ENCODE measurements at places on chromosomes 6 and 20.

DNA sequence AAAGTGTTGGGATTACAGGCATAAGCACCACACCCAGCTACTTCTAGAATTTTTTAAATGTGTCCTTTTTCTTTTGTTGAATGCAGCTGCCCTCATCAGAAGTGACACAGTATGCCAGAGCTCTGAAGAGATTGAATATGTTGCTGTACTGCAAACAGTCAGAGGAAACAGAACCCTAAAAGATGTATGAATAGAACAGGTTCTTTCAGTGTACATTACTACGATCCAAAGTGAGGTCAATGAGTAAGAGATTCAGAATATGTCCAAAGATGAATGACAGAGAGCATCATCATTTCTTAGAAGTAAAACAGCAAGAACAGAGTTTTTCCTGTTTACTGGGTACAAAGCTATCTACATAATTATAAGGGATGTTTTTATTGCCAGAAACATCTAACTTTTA is 268.5 kb downstream of the NRN1 start:
- no peak for DNase-seq

DNA sequence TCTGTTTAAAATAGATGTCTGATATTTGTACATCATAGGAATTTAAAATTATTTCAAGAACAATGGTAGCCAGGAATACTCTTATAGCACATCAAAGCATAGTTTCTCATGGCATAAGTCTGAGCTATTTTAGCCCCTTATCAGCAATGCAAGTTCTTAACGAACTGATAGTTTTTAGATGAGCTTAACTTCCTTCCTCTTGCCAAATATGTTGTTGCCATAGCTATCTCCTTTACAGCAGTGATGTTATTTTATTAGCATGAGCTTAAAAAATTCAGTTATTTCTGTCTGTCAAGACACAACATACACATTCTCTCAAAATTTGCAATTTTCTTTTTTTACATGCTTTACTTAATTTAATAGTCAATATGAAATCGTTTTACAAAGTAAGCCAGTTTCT is 867.2 kb downstream of the PHF3 start:
- DNase-seq, result no peak

DNA sequence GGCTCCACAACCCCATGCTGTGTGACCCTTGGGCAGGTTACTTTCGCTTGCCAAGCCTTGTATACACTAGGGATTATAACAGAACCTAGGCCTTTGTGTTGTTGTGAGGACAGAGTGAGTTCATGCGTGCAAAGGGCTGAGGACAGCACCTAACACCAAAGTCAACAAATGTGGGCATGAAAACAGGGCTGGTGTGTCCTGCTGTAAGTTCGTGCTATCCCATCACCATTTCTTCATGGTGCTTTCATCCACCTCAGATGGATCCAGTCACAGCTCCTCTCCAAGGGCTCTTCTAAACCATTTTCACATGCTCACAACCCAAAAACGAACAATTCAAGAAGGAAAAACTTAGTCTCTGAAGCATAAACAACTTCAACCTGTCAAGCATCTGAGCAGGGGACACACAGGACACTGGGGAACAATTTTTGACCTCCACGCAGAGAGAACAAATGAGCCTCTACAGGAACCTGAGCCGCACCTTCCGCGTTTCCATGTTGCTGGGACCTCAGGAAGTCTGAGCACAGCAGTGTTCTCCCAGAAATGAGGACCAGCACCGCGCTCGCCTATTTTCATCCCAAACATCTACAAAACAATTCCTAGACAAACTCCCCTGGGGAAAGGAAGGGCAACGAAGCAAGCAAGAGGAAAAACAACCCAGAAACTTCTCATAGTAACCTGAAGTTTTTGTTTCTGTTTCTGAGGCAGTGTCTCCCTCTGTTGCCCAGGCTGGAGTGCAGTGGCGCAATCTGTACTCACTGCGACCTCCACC is 3.1 kb downstream of the LRP11 start:
- no peak for DNase-seq

GRCh38 chr6:43742931-43743632 is 26.9 kb upstream of the VEGFA start:
- no peak for DNase-seq

DNA sequence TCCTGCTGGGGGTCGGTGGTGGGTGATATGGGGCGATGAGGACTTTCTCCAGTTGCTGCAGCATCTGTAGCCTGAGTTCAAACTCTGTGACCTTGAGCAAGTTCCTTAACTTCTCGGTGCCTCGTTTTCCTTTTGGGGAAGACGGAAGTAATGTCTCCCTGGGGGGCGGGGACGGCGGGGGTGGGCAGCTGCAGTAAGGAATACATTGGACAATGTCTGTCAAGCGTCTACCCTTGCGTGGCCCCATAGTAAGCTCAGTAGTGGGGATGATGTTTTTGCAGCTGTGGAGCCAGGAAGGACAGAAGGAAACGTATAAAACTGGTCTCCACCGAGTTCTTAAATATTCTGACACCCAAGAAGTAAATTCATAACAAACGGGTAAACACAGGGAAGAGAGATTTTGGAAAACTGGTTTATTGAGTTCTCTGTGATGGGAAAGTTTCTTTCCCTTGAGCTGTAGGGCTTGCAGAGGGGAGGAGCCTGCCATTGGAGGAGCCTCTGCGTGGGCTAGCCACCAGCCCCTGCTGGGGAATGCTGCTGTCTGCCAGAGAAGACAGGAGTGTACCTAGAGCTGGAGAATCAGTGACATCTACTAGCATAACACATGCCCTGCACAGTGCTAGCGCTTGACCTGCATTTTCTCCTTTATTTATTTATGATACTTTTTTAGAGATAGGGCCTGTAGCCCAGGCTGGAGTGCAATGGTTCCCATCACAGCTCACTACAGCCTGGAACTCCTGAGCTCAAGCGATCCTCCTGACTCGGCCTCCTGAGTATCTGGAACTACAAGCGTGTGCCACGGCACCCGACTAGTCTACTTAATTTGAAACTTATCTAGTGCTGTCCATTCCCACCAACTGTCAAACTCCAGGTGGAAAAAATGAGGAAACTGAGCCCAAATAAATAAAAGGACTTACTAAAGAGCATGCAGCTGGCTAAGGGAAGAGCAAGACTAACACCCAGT is 1.2 kb upstream of the ACSS1 start:
- DNase-seq, result no peak

GRCh38 chr6:7138046-7138531 is 30.3 kb downstream of the RREB1 start:
- no peak for DNase-seq

DNA sequence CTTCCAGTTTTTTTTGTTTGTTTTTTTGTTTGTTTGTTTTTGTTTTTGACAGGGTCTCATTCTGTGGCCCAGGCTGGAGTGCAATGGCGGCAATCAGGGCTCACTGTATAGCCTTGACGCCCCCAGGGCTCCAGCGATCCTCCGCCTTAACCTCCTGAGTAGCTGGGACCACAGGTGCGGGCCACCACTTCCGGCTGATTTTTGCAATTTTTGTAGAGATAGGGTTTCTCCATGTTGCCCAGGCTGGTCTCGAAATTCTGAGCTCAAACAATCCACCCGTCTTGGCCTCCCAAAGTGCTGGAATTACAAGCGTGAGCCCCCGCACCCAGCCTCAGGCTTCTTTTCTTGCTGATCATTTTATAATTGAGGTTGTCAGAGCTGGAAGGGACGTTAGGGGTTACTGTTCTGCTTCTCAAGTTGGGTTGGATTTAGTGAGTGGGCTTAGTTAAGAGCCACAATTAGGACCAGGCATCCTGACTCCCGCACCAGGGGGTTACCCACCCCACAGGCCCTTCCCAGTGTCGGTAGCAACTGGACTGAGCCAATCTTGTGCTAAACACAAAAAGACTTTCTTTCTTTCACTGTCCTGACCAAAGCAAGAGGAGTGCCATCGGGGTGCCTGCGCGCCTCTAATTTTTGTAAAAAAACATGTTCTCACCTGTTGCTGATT is 13.1 kb upstream of the ZSCAN9 start:
- no peak for DNase-seq

DNA sequence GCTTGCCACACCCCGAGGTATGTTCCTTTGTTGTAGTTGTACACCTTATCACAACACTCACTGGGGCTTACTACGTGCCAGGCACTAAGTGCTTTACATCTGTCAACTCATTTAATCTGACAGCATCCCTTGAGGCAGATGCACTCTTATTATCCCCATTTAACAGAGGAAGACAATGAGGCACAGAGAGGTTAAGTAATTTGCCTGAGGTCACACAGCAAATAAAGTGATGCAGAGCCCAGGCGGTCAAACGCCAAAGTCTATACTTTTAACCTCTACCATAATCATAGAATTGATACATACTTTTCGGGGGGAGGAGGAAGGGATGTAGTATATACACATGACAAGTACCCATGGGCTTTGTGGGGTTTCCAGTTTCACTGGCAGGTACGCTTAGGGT is 37.7 kb downstream of the MDFI start:
- no peak for DNase-seq

GRCh38 chr6:163356324-163356723 is 58.2 kb upstream of the QKI start:
- DNase-seq, result no peak

DNA sequence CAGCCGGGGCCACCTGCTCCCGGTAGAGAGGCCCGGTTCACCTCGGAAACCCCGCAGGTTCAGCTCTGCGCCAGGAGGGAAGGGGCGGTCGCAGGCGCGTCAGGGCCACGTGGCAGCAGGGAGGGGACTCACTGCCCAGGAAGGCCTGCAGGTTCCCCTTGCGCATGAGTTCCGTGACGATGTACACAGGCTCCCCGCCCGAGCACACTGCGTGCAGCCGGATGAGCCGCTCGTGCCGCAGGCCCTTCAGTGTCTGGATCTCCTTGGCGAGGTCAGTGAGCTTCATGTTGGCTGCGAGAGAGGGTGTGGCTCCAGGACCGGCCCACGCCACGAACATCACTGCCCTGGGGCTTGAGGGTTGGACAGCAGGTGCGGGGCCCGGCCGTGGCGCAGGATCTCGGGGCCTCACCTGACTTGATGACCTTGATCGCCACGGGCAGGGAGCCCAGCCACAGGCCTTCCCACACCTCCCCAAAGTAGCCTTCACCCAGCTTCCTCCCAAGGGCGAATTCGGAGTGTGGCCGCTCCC is 4.9 kb upstream of the PTK6 start:
- DNase-seq, result no peak

GRCh38 chr6:153858529-153858928 is 180.5 kb upstream of the OPRM1 start:
- DNase-seq, result no peak

GRCh38 chr6:166515072-166515810 is 71.2 kb downstream of the RAMACL start:
- DNase-seq, result peak; percentile 51

- DNase-seq, result no peak
These were observed 98.9 kb downstream of the FAM120B start for GRCh38 chr6:170405311-170405975.

DNA sequence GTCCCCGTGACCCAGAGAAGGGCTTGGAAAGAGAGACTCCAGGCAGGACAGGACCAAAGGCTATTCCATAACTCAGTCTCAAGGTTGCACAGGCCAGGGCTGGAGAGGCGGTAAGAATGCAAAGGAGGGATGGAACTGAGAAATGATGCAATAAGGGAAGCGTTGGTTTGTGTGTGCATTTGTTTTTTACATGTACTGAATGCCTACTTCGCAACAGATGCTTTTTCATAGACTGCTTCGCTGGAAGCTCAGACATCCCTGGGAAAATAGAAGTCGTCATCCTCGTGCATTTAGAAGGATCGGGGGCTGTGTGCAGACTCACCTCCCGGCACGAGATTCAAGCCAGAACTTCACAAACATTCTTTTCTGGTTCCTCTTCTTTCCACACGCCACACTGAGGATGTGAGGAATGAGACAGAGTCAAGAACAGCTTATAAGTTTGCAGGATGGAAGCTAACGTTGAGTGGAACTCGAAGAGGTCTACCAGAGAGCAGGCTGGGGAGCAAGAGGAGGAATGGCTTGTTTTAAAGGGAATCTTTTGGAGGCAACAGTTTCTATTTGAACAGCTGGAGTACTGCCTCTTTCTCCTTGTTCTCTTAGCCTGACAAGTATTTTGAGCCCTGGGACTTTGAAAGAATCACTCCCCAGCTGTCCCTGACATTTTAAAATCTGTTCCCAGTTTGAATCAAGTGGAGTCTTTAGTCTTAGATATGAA is 19.3 kb upstream of the LY86 start:
- no peak for DNase-seq

DNA sequence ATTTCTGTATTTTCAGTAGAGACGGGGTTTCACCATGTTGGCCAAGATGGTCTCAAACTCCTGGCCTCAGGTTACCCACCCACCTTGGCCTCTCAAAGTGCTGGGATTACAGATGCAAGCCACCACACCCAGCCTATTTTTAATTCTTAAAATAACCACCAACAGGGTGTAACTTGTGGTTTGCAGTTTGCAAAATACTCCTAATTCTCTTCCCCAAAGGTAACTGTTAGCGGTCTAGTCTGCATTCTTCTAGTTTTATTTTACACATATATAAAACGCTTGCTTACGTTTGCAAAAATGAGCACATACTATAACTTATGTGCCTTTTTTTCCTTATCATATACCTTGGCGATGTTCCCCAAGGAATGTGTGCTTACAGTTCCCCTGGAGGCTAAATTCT is 25.6 kb upstream of the CHMP4B start:
- no peak for DNase-seq

- no peak for DNase-seq
These were observed 2.0 kb downstream of the EEF1E1 start for GRCh38 chr6:8100159-8100854.

GRCh38 chr6:39819676-39820075 is 27.5 kb downstream of the DAAM2 start:
- no peak for DNase-seq
